ENCODE measurements at places on chromosomes 5 and 9.

GRCh38 chr9:136529516-136530460, 16.1 kb downstream of the NOTCH1 start:
- DNase-seq, result no peak

DNA sequence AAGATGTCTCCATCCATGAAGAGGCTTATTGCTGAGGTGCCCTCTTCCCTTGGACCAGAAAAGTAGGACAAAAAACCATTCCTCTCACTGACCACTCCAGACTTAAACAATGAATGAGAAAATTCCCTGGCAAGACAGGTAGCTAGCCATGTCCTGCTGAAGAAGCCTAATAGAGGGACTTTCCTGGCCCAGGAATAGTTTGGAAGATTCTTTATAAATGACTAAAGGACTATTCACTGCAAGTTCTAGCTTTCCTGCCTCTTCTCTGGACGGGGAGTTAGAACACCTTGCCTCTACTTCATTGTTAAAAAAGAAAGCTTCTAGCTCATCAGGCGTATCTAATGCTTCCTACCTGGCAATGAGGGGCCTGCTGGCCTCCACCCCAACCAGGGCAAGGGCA, 153.6 kb downstream of the NR3C1 start:
- no peak for DNase-seq

DNA sequence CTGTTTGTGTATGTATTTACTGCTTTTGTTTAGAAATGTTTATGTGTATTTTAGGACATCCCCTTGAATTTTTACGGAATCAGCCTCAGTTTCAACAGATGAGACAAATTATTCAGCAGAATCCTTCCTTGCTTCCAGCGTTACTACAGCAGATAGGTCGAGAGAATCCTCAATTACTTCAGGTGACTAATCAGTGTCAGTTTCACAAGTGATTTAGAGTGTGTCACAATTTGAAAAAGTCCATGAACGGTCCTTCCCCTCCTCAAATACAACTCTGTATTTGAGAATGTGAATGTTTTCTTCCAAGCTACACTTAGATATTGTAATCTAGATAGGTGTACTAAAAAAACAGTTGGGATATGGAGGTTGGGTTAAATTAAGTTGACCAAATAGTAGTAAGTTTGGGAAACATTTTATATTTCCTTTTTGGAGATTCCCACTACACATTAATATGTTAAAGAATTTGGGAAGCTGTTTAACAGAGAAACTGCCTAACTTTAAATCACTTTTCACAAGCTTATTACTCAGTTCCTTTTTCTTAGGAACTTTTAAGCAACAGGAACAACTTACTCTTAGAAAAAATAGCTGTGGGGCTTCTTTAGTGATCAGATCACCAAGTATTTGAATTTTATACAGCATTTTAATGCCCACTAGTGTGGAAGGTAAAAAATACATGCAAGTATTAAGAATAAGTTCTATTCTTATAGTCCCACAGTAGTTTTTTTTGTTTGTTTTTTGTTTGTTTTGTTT, 40.9 kb downstream of the RAD23B start:
- DNase-seq, result no peak

DNA sequence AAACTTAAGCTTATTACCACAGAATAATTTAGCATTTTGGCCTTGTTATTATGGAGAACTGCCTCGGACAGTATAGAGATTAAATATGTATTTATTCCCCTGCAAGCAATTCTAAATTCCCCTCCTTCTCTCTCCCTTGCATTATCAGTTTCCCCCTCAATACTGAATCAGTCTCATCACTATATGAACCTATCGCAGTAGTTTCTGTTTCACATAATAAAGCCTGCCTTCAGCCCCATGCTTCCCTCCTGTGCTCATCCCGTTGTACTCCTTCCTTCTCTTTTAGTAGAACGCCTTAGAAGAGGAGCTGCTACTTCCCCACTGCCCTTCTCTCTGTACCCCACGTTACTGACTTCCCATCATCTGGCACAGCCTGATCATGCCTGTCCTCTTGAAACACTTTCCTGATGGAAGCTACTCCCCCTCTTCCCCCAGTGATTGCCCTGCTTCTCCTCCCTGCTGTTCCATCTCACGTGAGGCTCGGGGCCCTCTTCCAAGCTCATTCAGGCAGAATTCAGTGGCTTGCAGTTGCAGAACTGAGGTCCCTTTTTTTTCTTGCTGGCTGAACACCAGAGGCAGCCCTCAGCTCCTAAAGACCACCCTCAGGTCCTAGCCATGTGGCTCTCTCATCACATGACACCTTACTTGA, 93.4 kb downstream of the PPIC start:
- peak; percentile 67 for DNase-seq

DNA sequence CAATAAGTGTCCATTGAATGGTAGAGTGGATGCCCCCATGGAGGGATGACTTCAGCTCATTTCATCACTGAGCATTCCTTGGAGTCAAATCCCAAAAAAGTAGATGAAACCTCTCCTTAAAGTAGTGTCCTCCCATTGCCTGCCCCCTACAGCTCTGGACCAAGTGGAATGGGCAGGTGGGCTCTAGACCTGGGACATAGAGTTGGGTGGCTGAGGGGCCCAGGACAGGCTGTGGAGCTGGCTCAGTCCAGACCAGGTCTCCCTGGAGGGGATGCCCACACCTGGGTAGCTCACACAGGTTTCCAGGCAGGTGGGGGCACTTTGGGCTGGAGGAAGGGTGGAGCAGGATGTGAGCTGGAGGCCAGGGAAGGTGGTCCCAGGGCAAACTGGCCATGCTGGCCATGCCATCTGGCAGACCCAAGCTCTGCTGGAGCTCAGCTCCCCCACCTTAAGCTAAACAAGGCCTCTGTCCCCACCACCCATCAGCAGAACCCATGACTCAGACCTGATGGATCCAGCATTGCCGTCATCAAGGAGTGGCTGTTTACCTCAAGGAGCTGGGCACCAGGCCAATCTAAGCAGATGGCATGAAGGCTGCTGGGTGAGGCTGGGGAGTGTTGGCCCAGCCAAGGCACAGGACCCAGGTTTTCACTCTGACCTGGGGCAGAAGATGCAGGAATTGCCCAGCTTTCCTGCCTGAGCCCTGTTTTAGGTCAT, 6.2 kb upstream of the SPINK4 start:
- peak; percentile 84 for DNase-seq

GRCh38 chr5:108753877-108754276, 6.2 kb downstream of the FER start:
- no peak for DNase-seq

GRCh38 chr5:54296386-54296785, 14.0 kb downstream of the ARL15 start:
- peak; percentile 18 for DNase-seq

Measured in NCI-H2171 treated with DMSO at 0.1 percent for 48 hours (cell line).